Stimulated activated CD4-positive, alpha-beta T cell treated with anti-CD3 and anti-CD28 coated beads, TNF-alpha, amount 100 ng/mL, for 4 hours (primary cell): ENCODE measurements at places on chromosomes 1 and 21.

GRCh38 chr1:206116191-206116872, 856 bp downstream of the AVPR1B start:
- DNase-seq: no peak

DNA sequence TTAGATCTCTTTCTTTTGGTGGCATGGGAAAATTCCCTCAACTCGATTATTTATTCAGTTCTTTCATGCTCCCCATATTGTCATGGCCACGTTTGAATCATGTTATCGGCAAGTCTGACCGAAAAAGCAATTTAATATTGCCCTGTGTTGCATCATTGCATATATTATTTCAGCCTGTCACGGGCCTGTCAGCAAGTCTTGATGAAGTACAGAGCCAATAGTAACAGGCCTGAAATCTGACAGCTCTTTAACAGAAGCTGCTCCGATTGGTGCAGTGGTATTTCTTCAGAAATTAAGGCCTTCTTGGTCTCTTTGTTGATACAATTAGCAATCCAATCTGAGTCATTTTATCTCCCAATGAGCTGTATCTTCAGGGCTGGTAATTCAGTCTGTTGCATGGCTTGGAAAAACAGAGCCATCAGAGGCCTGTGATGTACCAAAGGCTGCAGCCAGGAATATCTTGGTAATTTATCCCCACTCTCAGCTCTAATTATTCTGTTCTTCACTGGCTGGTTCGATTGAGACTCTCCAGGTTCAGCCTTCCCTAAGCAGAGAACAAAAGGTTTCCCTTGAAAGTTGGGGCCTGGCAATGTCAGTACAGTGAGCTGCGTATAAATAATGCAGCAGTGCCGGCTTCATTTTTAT, 149.5 kb downstream of the FGGY start:
- no peak for DNase-seq

- DNase-seq: peak; percentile 39
Observed at GRCh38 chr1:234676103-234676594, 66.2 kb upstream of the IRF2BP2 start.

DNA sequence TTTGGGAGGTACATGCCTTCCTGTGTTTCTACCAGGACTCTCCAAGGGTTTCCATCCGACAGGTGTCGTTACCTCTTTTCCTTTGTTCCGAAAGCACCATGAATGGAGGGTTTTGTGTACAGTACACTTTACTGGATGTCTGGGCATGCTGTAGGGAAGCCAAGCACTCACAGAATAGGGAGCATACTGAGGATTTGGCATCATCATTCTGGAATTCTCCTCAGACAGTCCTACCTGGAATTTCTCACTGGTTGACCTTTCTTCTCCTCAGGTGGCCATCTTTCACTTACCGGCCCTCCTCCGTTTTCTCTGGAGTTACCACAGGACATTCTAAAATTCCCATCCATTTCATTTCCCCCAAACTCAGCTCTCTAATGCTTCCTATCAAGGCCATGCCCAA, 5.9 kb upstream of the MPL start:
- no peak for DNase-seq

DNA sequence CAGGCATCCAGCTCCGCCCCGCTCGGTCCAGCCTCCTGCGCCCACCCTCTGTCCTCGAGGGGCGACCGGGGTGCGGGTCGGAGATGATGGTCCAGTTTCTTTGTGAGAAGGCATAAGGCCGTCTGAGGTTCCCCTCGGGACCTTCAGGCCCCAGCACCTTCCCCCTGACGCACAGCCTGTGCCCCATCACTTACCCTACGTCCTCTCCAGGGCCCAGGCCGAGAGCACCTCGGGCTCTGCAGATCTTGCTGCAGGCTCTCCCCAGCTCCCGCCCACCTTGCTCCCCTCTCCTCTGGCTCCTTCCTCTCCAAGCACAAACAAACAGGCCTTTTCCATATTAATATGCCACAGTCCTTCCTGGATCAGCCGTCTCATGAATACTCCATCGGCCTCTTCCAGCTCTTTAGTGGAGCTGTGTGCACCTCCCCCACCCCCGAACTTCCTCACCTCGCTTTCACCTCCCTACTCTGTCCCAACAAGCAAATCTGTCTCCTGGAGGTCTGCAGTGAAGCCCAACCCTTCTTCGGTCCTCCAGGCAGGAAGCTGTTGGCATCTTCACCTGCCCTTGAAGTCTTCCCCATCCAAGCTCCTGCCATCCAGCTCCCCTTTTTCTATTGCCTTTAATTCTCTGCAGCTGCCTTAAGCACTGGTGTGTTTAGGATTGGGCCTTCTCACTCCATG, 448 bp upstream of the COL9A2 start:
- DNase-seq: no peak

GRCh38 chr1:181061891-181062835, 26.3 kb upstream of the IER5 start:
- no peak for DNase-seq

- no peak for DNase-seq
Observed at GRCh38 chr1:41547781-41548560, 63.5 kb upstream of the EDN2 start.

DNA sequence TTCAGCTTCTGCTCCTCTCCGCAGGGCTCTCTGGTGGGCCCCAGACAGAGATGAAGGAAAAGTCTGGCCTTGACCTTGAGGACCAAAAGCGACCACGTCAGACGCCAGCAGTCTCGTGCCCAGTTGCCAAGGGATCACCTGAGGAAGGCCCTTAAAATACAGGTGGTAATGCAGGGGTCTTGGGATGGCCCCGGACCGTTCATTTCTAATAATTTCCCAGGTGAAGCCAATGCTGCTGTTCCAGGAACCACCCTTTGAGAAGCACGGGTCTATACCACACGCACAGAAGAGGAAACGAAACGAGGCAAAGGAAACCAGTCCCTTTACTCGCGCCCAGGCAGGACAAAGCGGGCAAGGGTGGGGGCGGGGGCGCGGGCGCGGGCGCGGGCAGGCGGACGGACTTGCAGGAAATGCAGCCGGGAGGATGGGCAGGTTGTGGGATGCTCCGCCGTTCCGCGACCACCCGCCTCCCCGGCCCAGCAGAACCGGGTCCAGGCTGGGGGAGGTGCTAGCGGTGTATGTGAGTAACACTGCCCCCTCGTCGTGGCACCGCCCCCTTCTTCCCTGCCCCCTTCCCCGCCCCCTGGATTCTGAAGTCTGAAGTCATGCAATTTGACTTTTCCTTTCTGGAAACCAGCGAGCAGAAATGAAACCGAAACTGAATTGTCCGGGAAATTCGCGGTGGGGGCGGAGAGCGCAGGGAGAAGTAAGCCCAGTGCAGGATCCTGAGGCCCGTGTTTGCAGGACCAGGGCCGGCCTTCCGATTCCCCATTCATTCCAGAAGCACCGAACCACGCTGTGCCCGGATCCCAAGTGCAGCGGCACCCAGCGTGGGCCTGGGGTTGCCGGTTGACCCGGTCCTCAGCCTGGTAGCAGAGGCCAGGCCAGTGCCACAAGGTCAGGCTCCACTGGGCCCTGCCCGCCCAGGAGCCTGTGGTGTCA, 5.8 kb upstream of the MX1 start:
- DNase-seq: no peak

DNA sequence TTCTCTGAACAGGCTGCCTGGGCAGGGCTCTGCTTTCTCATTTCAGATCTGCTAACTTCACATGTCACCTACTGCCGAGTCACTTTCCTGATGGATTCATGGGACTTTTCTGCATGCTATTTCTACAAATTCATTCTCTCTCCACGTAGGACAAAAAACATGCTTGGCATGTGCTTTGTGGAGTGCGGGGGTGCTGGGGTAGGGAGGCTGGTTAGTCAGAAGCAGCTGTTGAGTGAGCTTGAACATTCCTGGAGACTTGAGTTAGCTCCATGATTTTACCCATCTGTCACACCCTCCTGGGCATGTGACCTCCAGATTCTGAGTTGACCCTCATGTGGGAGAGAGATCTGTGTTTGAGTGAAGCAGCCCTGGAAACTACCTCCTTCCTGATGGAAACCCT, 71.4 kb downstream of the UCK2 start:
- DNase-seq: no peak

DNA sequence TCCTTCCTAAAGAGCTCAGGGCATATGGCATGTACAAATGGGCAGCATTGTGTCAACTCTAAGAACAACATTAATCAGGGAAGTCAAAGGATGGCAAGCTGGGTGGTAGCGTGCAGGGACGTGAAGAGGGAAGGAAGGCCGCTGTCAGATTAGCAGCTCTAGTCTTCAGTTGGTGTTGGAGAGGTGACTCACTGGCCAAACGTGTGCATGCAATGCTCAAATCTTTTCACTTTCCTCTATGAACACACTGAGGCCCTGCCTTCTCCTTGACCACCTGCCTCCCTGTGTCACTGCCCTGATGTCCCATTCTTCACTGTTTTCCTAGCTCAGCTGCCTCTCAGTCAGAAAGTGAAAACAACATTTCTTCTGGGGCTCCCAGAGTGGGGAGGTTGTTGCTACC, 5.9 kb upstream of the PIGR start:
- DNase-seq: no peak

GRCh38 chr1:108560189-108560873, 431 bp downstream of the EEIG2 start:
- DNase-seq: peak; percentile 5

- no peak for DNase-seq
Observed at GRCh38 chr1:36166938-36167905, 11.3 kb downstream of the MAP7D1 start.

DNA sequence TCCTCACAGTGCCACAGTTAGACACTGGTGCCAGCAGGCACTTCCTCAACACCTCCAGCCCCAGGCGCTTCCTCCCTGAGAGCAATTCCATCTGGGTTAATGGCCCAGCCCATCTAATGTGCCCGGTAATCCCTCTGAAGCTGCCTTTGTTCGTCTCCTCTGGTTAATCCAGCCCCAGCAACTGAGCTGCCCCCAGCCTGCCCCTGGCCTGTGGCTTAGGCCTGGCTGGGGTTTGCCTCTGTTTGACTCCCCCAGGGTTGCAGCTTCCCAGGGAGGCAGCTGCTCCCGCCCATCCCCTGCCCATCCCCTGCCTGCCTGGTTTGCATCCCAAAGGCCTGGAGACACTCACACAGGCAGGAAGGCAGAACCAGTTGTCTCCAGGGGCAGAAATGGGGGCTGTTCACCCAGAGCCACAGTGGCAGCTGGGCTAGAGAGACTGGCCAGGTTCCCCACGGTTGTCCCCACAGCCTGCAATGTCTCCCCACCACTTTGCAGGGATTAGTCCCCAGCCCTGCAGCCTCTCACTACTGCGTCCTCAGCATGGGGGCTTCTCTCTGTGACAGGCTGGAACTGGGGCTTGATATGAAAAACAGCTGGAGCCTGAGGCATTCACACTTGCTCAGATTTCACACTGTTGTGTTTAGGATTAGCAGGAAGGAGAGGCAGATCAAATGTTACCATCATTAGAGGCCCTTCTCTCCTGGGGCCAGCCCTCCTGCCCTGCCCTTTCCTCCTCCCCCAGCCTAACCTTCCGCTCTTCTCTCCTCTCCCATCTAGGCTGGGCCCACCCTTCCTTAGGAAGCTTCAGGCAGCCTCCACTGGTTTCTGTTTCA, 120.2 kb downstream of the TLR5 start:
- no peak for DNase-seq

DNA sequence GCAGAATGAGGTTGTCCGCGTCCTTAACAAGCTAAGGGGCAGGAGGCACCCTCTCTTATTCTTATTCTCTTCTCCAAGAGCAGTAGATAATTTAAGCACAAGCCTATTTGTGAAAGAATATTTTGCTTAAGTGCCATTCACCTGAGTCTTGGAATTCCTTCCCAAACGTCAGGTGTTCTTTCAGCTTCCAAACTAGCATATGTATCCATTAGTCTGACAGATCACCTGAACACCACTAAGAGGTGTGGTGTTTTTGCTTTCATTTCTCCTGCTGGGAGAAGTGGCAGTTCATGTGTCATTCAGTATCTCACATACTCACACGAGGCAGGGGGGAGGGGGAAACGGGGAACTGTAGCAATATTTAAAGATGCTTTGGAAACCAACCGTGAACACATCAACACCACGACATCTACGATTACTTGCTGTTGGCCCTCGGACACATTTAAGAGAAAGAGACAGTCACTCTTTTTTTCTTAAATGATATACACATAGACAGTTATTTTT, 45.5 kb upstream of the RBM15 start:
- DNase-seq: no peak
